ENCODE measurements at places on chromosomes 13 and 19. TPM values are rescaled to one million over a fixed set of nuclear protein-coding genes. Genes with fewer than 3 reads are reported as not detected.

NLRP4 gene
- not detected for total RNA-seq

DNA sequence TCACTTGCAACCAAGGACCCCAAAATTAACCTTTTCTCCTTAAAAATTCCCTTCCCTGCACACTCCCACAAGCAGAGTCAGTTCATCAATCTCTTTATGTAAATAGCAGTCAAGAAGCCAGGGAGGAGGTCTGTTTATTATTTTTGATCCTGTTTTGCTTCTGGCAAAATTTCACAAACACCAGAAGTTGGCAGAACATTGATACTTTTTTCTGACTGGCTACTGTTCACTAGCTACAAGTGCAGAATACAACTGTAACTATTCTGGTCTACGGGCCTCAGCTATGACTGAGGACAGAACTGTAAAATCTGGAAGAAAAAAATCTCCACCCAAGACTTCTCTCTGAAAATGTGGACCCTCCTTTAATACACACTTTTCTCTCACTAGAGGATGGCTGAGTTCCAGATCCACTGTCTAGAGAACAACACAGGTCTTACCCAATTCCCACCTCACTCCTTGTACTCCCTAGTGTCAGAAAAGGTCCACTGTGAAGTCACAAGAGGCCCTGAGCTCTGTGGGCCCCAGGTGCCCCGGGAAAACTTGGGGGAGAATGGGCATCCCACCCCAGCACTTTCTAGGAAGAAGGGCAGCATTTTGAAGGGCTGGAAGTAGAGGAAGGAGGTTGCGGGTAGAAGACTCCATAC is 14.5 kb downstream of the STARD13 start:
- DNase-seq: no peak
- H3K27ac ChIP-seq: no peak overlapping the region
- H3K4me3 ChIP-seq: no peak overlapping the region
- no peaks in the 10 kb centered on the region for H3K27me3 ChIP-seq
- H3K4me1 ChIP-seq: peaks cover 12% of the 10 kb centered on the region

- H3K27ac ChIP-seq: no peak overlapping the region
- H3K4me3 ChIP-seq: no peak overlapping the region
- no peaks in the 10 kb centered on the region for H3K27me3 ChIP-seq
- no peak for DNase-seq
Measured at GRCh38 chr19:55930996-55931515, 1.1 kb downstream of the NLRP13 start.

DNA sequence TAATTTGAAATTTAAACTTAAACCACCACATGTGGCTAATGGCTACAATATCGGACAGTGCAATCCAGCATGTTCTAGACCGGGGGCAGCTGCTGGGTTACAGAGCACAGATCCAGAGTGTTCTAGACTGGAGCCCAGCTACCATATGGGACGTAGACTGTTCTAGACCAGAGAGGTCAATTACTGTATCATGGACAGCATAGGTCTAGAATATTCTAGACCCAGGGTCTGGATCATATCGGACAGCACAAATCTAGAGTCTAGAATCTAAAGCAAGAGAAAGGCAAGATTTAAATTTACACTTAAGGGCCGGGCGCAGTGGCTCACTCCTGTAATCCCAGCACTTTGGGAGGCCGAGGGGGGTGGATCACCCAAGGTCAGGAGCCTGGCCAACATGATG is 37.9 kb downstream of the CELF5 start:
- H3K27ac ChIP-seq: no peak overlapping the region
- no peak for DNase-seq
- no peaks in the 10 kb centered on the region for H3K4me1 ChIP-seq
- no peak overlapping the region for H3K4me3 ChIP-seq
- no peaks in the 10 kb centered on the region for H3K27me3 ChIP-seq

DNA sequence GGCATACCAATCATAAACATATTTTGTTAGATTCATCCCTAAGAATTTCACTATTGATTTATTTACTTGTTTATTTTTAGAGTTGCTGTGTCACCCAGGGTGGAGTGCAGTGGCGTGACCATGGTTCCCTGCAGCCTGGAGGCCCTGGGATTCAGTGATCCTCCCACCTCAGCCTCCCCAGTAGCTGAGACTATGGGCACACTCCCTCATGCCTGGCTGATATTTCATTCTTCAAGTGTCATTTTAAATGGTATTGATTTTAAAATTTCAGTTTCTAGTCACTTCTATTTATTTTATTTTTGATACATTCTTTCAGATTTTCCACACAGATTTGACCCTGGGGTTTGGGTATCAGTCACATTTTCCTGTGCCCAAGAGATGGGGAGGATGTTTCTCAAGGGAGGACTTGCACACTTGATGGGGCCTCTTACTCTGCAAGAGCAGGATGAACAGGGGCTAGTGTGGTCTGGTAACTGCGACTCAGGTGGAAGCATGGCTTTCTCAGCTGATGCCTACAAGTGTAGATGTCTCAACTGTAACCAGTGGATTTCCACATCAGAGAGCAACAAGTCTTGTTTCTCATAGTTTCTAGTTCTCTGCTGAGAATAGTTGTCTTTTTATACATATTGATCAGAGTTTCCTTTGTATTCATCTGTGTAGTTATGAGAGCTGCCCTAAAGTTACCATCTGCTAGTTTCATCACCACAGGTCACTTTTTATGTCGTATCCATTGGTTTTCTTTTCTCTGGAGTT is 40.2 kb downstream of the CCNE1 start:
- H3K4me1 ChIP-seq: no peaks in the 10 kb centered on the region
- H3K4me3 ChIP-seq: no peak overlapping the region
- DNase-seq: no peak
- no peaks in the 10 kb centered on the region for H3K36me3 ChIP-seq
- no peaks in the 10 kb centered on the region for H3K27me3 ChIP-seq

DNA sequence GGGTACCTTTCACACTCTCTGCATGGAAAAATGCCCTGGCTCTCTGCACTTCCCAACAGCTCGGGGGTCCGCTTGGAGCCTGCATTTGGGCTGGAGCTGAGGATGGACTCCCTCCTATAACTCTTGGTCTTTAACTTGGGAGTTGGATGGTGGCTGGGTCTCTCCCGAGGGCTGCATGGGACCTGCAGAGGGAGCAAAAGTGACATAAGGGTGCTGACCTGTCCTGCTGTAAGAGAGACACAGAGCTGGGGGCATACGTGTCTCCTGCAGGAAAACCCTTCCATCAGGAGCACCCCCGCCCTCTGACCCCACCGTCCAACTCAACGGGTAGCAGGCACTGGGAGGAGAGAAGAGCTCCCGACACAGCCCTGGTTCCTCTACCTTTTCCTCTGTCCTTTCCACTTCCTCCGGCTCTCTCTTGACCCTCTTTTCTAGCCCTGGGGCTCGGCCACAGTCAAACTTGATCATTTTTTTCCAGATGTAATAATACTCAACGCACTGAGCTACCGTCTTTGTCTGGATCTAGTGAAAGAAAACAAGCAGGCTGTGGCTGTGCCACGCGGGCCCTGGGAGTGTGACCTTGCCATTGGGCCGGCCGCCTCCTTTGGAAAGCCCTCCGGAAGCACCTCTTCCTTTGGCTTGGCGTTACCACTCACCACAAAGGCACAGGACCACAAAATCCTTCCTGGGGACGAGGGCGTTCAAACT is 6.8 kb upstream of the NAPA start:
- H3K27ac ChIP-seq: no peak overlapping the region
- H3K4me1 ChIP-seq: no peaks in the 10 kb centered on the region
- DNase-seq: no peak
- no peaks in the 10 kb centered on the region for H3K36me3 ChIP-seq
- H3K4me3 ChIP-seq: no peak overlapping the region
- H3K27me3 ChIP-seq: no peaks in the 10 kb centered on the region

GRCh38 chr13:82458169-82458568 is 1424.1 kb downstream of the SLITRK1 start:
- H3K4me3 ChIP-seq: no peak overlapping the region
- H3K4me1 ChIP-seq: no peaks in the 10 kb centered on the region
- no peak for DNase-seq
- no peak overlapping the region for H3K27ac ChIP-seq
- H3K27me3 ChIP-seq: no peaks in the 10 kb centered on the region

- DNase-seq: no peak
- H3K4me1 ChIP-seq: peaks cover 43% of the 10 kb centered on the region
- H3K27ac ChIP-seq: peak overlapping the region; percentile 89
- no peak overlapping the region for H3K4me3 ChIP-seq
Measured at GRCh38 chr13:40190641-40191100, 475.8 kb downstream of the FOXO1 start.
